ENCODE measurements at places on chromosomes 5 and 9.

DNA sequence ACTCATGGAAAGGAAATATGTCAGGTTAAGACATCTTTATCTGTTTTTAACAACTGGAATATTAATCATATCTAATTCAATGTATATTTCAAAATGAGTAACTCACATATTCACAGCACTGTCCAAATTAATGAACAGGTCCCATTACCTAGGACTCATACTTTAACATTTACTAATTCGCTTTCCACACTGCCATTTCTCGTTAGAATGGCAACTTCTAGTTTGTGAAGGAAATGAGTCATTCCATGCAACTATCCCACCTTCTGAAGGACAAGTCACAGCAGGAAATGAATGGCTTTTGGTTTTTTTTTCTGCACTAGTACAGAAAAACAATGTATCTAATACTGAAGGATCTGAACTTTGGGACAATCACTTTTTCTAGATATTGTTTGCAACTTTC lies 24.6 kb upstream of the IFNK start:
- no peak for DNase-seq

DNA sequence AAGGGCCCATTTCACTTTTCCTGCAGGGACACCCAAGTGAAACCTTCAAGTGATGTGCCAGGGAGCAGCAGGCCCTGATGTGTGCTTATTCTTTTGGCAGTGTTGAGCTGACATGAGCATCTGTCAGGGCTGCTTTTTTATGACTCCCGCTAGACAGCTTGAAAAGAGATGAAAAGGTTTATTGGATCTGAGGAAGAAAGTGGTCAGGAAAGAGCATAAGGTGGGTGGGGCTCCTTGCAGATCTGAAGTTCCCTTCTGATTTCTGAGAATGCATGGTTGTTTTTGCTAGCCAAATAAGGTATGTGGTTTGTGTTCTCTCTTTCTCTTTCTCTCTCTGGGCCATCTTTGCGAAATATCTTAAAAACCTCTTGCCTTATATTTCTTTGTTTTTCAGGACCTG lies 316.1 kb downstream of the DMRT2 start:
- DNase-seq = no peak

GRCh38 chr9:136277746-136278145 lies 26.1 kb downstream of the CCDC187 start:
- no peak for DNase-seq

GRCh38 chr5:26192486-26192885 lies 845.9 kb downstream of the CDH9 start:
- no peak for DNase-seq

GRCh38 chr9:135910757-135911156 lies 3.4 kb upstream of the CAMSAP1 start:
- DNase-seq = no peak

DNA sequence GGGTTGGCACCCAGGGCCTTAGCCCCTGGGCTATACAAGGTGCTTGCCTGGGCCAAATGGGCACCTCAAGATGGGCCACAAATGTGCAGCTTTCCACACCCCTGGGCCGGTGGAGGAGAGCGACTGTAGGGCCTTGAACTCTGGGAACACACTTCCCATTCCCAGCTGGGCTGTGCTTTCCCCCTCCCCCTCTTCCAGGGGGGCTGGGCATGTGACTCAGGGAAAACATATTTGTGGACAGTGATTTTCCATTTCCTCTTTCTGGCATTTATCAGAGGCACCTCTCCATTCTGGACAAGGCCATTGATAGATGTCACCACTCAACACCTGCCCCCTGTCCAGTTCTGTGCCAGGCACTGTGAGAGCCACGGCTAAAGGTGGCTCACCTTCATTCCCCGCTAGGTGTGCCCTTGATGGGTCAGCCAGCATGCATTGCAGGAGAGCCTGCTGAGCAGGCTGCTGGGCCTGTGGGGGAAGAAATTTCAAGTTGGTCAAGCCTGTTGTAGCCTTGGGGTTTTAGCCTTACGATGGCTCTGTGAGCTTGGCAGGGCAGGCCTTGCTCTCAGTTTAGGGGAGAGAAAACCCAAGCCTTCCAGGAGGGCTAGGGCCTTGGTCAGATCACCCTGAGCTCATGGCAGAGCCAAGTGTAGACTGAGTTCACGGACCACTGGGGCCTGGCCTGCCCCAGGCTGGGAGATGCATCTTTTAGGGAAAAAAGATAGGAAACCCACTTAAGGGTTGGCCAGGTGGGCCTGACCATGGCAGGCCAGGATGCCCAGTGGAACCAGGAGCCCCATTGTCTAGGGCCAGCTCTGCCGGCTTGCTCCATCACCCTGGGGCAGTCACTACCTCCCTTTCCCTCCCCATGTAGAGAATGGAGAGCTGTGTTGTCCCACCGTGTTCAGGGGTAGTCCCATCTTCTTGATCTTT lies 113.9 kb downstream of the DAB2IP start:
- peak; percentile 64 for DNase-seq

- no peak for DNase-seq
Observed at GRCh38 chr5:103101079-103101750, 18.7 kb downstream of the GIN1 start.

- no peak for DNase-seq
Observed at GRCh38 chr9:17635115-17635890, 56.4 kb downstream of the SH3GL2 start.

DNA sequence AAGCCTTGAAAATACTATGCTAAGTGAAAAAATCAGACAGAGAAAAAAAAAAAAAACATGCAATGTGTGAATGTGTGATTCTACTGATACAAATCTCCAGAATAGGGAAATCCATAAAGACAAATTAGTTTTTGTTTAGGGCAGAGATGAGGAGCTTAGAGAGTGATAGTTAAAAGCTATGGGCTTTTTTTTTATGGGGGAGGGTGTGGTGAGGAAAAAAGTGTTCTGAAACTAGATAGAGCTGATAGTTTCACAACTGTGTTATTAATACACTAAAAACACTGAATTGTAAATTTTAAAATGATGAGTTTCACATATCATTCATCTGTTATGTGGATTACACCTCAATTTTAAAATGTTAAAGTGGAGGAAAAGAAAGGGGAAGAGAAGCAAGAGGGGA lies 228.3 kb upstream of the ZNF462 start:
- DNase-seq = no peak

- no peak for DNase-seq
Observed at GRCh38 chr9:104986096-104986495, 58.1 kb upstream of the ABCA1 start.

DNA sequence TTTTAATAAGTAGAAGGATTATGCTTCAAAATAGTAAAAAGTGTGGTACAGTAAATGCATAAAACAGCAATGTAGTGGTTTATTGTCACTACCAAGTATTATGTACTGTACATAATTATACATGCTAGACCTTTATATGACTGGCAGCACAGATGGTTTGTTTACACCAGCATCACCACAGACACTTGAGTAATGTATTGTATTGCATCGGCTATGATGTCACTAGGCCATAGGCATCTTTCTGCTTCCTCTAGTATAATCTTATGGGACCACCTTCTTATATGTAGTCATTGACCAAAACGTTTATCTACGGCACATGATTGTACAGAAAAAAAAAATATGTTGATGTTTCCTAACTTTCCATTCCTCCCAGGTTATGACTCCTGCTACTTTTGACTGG lies 31.9 kb upstream of the SSBP2 start:
- no peak for DNase-seq

- DNase-seq = no peak
Observed at GRCh38 chr9:22050924-22051323, 41.8 kb upstream of the CDKN2B start.

- DNase-seq = peak; percentile 35
Observed at GRCh38 chr5:170173227-170173626, 59.6 kb upstream of the C5orf58 start.

- no peak for DNase-seq
Observed at GRCh38 chr9:96519787-96520186, 69.8 kb downstream of the HABP4 start.

Measured in 8988T (cell line).